ENCODE measurements at places on chromosomes 12 and 14. TPM values are rescaled to one million over a fixed set of nuclear protein-coding genes. Genes with fewer than 3 reads are reported as not detected.

DNA sequence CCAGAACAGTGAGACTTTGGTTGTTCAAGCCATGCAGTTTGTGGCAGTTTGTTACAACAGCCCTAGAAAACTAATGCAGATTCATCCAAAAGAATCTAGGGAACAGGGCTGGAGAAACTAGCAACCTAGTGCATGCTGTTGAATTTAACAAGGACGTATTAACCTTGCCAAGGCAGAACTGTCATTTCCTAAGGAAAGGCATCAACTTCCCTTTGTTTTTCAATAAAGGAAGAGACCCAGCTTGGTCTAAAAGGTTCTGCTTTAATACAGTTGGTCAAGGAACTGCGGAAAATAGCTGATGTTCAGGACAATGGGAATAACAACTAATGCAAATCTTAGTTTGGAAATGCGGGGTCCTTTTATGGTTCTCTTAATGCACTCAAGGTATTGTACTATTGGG lies 11.5 kb downstream of the AK7 start:
- DNase-seq = no peak
- no peak overlapping the region for H3K27ac ChIP-seq
- H3K36me3 ChIP-seq = no peaks in the 10 kb centered on the region
- H3K27me3 ChIP-seq = no peaks in the 10 kb centered on the region

GRCh38 chr12:24201258-24201970 lies 251.9 kb upstream of the SOX5 start:
- no peak overlapping the region for H3K27ac ChIP-seq
- no peak overlapping the region for H3K4me3 ChIP-seq
- H3K4me1 ChIP-seq = peaks cover 4% of the 10 kb centered on the region
- no peaks in the 10 kb centered on the region for H3K27me3 ChIP-seq
- no peak for DNase-seq

DNA sequence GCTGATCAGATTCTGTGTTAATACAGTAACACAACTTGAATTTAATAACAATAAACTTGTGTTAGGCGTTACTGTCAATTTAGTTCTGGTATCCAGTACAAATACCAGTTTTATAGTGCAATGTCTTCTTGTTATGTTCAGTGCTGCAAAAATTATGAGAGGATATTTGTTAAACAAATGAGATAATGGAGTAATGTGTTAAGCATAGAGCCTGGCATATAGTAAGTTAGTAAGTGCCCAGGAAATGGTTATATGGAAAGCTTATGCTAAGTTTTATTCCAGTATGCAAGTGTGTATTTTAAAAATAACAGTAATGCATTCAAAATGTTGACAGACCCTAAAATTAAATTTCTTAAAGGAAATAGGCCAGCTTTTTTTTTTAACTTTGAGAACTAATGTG lies 1.8 kb downstream of the VRK1 start:
- no peak overlapping the region for H3K4me3 ChIP-seq
- no peaks in the 10 kb centered on the region for H3K4me1 ChIP-seq
- DNase-seq = no peak
- H3K27ac ChIP-seq = no peak overlapping the region
- H3K27me3 ChIP-seq = no peaks in the 10 kb centered on the region

- no peak overlapping the region for H3K4me3 ChIP-seq
- no peaks in the 10 kb centered on the region for H3K27me3 ChIP-seq
Measured at GRCh38 chr12:57904426-57904825, 36.9 kb upstream of the ATP23 start.

DNA sequence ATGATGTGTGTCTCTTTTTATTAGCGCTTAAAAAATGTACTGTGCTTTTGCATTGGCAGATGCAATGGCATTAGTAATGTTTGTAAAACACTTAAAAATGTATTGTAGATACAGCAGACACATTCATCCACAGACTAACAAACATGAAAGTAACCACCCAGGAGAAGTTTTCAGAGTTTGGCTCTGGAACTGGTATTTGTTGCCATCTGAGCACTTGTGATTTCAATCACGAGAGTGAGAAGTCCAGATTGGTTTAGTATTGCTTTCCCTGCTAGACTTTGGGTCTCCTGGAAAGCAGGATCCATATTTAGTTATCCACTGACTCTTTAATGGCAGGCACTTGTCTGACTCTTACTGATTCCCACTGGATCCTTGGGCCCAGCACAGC lies 13.2 kb downstream of the RASSF8 start:
- H3K4me1 ChIP-seq = no peaks in the 10 kb centered on the region
- no peak overlapping the region for H3K27ac ChIP-seq
- H3K36me3 ChIP-seq = no peaks in the 10 kb centered on the region
- no peaks in the 10 kb centered on the region for H3K27me3 ChIP-seq

DNA sequence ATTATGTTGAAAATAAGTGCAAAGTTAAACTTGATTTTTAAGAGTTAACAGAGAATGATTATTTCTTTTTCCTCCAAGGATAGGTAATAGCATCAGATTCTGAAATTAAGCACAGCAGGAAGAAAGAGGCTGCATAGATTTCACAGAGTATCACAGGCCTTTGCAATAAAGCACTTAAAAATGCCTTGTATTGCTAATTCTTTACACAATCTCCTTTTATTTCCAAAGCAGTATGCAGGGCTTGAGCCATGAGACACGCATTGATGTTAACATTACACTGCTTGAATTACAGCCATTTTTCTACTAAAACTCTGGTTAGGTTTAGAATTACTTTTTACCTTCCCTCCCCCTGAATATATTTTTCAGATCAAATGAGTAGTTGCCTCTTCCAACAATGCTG lies 398.3 kb downstream of the BCAT1 start:
- H3K27me3 ChIP-seq = no peaks in the 10 kb centered on the region
- no peaks in the 10 kb centered on the region for H3K4me1 ChIP-seq
- H3K36me3 ChIP-seq = no peaks in the 10 kb centered on the region
- H3K4me3 ChIP-seq = no peak overlapping the region
- H3K27ac ChIP-seq = no peak overlapping the region

DNA sequence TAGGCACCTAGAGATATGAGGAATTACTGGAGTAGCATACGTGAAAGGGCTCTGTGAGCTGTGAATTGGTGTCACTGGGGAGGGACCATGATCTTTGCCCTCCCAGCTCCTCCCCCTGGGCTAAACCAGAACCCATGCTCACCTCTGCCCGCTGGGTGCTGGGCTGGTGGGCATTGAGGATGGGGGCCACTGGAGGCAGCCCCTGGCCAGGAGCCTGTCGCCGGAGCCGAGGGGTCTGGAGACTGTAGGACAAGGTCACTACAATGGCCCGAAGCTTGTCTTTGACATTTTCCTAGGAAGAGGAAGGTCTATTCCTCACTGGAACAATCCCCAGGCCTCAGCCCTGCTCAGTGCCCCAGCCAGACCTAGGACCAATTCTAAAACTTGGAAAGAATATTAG lies 11.6 kb downstream of the ITGA7 start:
- no peaks in the 10 kb centered on the region for H3K27me3 ChIP-seq
- no peaks in the 10 kb centered on the region for H3K4me1 ChIP-seq
- peaks cover 7% of the 10 kb centered on the region for H3K36me3 ChIP-seq
- H3K27ac ChIP-seq = no peak overlapping the region
- H3K4me3 ChIP-seq = no peak overlapping the region

DNA sequence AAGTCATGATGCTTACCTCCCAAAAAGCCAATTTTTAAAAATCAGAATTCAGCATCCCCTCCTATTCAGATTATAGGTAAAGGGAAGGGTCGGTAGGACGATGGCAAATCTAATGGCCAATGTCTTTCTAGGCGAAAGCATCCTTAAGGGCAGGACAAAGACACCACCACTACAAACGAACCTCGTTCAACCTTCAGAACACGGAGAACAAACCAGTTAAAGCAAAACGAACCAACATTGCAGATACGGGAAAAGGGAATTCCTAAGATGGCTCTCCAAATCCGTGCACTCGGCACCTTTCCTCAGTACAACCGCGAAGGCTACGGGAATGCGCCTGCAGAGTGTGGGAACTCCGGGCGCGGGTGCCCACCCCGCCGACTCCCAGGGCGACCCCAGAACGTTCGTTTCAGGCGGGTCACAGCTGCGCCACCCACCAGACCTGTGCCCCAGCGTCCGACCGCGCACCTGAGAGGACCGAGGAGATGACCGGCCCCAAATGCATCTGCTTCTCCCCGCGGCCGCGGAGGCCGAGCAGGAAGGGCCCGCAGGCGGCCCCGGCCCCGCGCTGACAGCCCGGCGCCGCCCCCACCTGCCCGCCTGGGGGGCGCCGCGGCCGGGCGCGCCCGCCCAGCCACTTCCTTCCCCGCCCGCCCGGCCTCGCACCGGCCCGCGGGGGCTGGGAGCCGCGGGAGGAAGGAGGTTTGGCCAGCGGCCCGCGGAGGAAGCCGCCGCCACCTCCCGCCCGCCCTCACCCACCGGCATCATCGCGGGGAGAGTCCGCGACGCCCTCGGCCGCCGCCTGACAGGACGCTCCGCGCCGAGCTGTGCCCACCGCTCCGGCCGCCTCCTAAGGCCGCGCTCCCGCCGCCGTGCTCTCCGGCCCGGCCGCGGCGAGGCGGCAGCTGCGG lies 578 bp downstream of the PPP1R13B start:
- peaks cover 22% of the 10 kb centered on the region for H3K27me3 ChIP-seq
- no peaks in the 10 kb centered on the region for H3K36me3 ChIP-seq
- H3K27ac ChIP-seq = no peak overlapping the region

- H3K36me3 ChIP-seq = no peaks in the 10 kb centered on the region
- no peaks in the 10 kb centered on the region for H3K27me3 ChIP-seq
- DNase-seq = no peak
- H3K4me1 ChIP-seq = peaks cover 6% of the 10 kb centered on the region
- no peak overlapping the region for H3K4me3 ChIP-seq
Measured at GRCh38 chr12:49667325-49668090, 39.7 kb downstream of the FMNL3 start.

DNA sequence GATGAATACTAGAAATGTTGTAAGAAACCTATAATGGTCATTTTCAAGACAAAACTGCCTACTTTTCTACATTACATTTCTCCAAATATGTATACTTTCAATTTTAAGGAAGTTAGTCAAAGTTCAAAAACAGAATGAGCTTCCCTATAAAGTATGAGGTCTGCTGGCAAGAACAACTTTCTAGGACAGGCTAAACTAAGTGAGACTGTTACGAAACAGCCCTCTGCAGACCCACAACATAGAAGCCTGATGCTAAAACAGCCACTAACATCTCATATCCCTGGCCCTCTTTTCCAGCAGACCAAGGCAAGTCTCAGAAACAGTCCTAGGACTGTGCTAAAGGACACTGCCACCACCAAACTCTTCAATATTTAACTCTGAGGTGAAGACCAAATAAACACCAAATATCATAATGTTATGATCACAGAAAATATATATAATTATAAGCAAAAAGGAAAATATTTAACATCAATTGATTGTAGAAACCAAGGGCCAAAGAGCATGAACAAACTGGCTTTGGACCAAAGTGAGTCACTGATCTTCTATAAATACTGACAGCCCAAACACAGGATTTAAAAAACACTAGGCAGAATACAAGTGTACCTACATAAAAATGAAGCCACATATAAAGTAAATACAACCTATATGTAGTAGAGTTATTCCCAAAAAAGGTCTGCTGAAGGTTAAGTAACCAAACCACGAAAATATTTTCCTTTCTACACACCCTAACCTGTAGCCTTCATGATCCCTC lies 27.7 kb downstream of the PPP4R3A start:
- no peak overlapping the region for H3K27ac ChIP-seq
- no peaks in the 10 kb centered on the region for H3K27me3 ChIP-seq
- DNase-seq = no peak
- H3K36me3 ChIP-seq = peaks cover 80% of the 10 kb centered on the region

Gene GLT8D2
- total RNA-seq = 6.8 TPM

Gene M6PR
- 115 TPM for total RNA-seq

Gene TTLL5
- 45.9 TPM for total RNA-seq

Gene P2RX7
- total RNA-seq = 0.42 TPM

Gene TBX5
- not detected for total RNA-seq

Gene CCDC88C
- 57.7 TPM for total RNA-seq
